NCI-H345 (cell line): ENCODE measurements at places on chromosomes 1 and 21.
A peak's percentile ranks its signal among the peaks of the same experiment; 100 is the strongest.

- DNase-seq = no peak
Observed at GRCh38 chr1:15148475-15148874, 5.1 kb upstream of the TMEM51 start.

DNA sequence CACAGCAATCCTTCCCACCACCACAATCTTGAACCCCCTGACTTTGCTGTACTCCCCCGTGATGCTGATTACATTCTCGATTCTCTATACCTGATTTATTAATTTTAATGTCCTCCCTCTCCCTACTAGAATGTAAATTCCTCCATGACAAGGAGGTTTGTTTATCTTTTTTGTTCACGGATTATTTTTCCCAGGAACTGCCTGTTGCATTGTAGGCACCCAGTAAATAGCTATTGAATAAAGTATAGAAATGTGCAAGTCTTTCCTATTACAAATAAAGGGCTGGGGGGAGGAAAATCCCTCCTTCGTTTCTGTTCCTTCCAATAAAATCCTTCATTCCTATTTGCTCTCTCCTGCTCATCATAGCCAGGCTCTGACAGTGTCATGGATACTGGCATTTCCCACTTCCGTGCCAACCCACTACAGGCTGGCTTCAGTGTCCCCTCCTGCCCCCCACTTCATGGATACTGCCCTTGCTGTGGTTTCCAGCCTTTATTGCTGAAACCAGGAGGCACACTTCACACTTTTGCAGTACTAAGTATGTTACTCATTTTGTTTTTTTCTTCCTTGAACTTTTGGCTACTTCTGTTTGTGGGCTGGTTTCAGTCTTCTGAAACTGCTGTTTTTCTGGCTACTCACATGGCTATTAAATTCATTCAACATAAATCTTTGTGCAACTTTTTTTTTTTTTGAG, 7.5 kb downstream of the KIF1B start:
- DNase-seq = no peak

DNA sequence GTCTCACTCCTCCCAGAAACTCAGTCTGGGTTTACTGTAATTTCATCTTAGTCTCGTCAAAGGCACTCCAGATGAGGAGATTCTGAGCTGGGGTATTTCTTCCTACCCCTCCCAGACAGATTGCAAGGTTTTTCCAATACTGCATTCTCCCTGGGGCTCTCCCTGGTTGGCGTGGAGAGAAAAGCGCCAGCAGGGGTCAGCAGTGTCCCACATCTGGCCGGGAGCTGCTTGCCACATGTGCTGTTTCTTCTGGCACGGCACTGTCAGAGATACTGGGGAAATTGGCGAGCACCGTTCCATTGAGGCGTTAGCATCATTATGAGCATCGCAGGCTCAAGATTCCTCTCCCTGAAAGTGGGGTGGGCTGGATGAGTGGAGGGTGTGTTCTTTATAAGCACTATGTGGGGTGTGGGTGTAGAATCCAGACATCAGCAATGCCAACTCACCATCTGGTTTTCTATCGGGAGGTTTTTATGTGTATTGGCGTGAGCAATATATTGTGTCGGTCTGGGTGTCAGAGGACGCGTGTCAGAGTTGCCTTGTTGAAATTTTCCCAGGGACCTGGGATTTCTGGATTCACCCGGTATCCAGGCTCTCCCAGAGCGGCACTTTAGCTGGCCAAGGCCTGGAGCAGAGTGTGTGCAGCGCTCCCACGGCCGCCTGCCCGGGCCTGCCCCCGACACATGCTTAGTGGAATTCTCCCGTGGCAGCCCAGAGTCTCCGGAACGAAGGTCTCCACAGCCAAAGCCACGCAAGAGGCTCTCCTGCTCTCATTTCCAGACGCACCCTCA, 8.0 kb upstream of the NAV1 start:
- peak; percentile 65 for DNase-seq

- DNase-seq = no peak
Observed at GRCh38 chr1:32743380-32744070, 41.0 kb upstream of the SYNC start.
